Tibial artery (tissue), 4 donors: ENCODE measurements at places on chromosomes 11 and 22.

DNA sequence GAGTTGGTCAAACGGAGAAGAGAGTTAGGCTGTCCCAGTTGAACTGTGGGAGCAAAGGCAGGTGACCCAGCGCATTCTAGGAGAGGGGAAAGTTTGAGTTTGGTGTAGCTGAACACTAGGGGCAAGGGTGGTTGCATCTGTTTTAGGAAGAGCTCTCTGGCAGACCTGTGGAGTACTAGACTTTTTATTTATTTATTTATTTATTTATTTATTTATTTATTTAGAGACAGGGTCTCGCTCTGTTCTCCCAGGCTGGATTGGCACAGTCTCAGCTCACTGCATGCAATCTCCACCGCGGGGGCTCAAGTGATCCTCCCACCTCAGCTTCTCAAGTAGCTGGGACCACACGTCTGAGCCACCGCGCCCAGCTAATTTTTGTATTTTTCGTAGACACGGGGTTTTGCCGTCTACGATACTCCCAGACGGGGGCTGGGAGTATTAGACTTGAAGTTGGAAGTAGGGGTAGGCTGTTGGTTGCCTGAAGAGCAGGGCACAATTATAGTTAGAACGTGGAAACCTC is 950 bp upstream of the ACER3 start:
- no peak for DNase-seq

DNA sequence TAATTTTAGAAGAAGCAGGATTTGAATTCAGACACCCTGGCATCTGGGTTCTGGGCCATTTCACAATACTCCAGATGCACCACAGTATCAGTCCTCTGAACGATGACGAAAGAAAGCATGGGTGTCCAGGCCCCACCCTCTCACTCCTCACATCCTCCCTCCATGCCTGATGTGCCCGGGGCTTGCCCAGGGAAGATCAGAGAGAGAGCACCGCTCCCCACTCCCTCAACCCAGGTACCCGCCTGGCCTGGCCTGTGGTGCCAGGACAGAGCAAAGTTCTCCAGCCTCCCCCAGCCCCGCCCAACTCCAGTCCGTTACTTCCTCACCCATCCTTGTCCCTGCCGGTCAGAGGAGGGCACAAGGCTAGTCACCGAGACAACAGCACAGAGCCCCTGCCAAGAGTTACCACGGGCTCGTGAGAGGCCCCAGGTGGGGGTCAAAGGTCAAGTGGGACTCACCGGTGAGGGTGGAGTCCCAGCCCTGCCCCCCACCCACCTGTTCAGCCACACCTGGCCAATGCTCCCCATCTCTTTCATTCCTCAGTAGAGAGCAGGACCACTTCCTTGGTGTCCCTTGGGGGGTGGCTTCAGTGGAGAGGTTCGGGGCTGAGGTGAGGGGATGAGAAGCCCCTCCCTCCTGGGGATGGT is 8.1 kb downstream of the BCL9L start:
- DNase-seq: peak; percentile 93

- DNase-seq: no peak
These were observed 77.4 kb downstream of the MN1 start for GRCh38 chr22:27724157-27724556.

- DNase-seq: no peak
These were observed 34.3 kb downstream of the NCAM1 start for GRCh38 chr11:112995423-112996090.

DNA sequence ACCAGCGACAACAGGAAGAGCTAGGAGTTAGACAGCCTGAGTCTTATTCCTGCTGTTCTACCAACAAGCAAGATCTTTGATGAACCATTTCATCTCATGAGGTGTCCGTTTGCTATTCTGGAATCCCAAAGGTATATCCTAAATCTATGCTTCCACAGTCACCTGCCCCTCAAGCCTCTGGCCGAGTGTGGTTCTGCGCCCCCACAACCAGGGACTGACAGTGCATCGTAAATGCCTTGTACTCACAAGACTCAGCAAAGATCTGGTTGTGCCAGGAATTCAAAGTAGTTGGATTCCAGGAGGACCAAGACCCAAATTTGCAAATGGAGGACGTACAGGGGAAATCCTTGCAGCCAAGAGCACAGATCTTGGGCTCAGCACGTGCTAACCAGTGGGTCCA is 47.5 kb upstream of the JAM3 start:
- no peak for DNase-seq

DNA sequence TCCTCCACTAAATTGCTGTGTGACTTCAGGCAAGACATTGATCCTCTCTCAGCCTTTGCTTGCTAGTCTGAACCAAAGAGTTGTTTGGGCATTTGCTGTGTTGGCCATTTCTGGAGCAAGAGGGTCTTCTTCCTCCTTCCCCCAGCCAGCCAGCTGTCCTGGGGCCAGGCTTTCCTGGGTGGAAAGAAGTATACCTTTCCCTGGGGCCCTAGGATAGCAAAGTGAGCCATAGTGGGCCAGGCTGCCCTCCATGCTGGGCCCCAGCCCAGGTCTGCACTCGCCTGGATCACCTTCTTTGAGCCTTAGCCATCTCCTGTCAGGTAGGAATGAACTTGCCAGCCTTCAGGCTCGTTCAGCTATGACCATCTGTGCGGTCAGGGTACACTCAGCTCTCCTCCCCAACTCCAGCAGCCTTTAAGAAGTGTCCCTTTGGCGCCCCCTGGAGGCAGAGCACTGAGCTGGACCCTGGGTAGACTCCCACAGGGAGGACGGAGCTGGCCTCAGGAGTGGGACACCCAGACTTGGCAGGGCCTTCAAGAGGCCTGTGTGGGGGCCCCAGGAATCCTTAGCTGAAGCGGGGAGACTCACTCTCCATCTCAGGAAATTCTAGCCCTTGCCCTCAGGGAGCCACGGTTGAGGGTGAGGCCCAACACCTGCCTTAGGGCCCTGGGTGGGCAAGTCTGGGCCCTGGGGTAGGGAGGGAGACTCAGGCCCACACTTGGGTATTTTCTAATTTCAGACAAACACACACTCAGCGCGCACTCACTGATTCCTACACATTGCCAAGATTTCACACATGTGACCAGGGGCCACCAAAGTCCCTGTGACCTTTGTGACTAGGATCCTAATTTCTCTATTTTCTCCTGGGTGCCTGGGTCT is 35.6 kb upstream of the TPBGL start:
- DNase-seq: peak; percentile 85

DNA sequence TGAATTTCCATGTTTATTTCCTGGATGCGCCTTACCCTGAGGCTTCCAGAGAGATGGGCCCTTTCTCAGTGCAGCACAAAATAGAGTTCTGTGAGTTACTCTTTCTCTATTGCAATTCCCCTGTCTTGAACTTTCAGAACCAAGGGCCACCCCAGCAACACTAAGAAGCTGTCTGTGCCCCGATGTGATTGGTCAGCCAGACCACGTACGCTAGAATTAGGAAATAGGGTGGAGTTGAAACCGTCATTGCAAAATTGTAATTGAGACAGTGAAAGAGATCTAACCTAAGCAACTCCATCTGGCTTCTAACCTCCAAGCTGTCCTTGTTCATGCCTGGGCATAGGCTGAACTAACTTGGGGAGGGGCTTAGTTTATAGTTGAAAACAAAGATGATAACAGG is 981.3 kb downstream of the OPCML start:
- no peak for DNase-seq

GRCh38 chr11:77705876-77706579 is 68.4 kb upstream of the CLNS1A start:
- DNase-seq: no peak

- no peak for DNase-seq
These were observed 14.6 kb upstream of the SYT13 start for GRCh38 chr11:45300715-45301114.

DNA sequence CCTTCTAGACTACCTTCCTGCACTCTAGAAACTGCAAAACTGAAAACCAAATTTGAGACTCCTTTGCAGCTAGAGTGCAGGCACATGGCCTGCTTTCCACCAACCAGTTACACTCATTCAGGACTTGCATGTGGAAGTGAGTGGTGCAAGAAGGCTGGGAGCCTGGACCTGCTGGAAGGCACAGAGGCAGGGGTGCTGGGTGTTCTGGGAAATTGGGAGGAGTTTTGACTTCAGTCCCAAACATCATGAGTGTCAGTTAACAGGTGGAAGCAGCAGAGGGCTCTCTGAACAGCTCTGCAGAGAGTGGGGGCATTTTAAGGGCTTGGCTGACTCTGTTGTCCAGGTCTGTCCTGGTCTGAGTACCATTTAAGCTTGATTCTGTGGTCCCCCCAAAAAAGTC is 49.3 kb upstream of the SYT13 start:
- DNase-seq: no peak

- no peak for DNase-seq
These were observed 1257.8 kb upstream of the TENM4 start for GRCh38 chr11:80698637-80699036.

GRCh38 chr22:26835929-26836528 is 178.6 kb downstream of the MIAT start:
- DNase-seq: peak; percentile 41

DNA sequence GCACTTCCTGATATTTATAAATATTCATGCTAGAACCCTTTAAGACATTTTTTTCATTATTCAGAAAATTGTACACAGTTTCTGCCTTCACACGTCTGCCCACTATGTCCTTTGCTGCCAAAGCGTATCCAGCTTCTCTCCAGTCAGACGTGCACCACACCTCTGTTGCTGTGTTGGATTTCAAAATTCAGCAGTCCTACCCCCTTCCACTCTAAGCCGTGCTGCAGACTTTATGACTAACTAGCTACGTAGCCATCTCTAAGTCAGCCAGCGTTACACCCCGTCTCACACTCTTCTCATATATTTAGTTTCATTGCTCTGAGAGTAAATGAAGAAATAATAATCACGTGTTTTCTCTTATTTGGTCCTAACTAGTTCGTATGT is 28.2 kb upstream of the OPCML start:
- DNase-seq: no peak

DNA sequence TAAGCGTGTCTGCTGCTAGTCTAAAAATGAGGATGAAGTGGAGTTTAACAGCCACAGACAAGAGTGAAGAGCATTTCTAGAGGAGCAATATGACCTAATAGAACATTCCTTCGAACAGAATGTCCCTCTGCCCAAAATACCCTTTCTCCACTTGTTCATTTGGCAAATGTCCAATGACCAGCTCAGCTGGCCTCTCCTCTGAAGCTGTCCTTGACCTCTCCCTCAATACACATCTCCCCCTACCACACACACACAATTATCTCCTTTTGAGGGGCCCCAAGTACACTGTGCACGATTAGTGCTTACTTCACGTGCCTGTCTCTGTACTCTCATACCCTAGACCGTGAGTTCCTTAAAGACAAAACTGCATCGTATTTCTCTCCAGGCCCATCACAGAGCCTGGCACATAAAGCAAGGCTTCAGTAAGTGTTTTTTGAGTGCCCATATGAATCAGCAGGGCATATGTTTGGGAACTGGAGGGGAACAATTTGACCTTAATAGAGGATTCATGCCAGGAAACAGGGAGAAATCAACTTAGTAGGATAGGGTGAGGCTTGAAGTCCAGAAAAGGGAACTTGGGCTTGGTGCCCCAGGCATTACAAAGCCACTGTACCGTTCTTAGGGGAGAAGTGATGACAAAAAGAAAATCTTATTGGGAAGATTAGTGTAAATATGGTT is 18.1 kb upstream of the NCAM1 start:
- no peak for DNase-seq

GRCh38 chr11:7893796-7894195 is 37.3 kb downstream of the OR10A6 start:
- no peak for DNase-seq

- DNase-seq: no peak
These were observed 564.9 kb downstream of the CNTN5 start for GRCh38 chr11:99585606-99586005.
